NCI-H2081 (cell line): ENCODE measurements at places on chromosomes 2 and 18.

DNA sequence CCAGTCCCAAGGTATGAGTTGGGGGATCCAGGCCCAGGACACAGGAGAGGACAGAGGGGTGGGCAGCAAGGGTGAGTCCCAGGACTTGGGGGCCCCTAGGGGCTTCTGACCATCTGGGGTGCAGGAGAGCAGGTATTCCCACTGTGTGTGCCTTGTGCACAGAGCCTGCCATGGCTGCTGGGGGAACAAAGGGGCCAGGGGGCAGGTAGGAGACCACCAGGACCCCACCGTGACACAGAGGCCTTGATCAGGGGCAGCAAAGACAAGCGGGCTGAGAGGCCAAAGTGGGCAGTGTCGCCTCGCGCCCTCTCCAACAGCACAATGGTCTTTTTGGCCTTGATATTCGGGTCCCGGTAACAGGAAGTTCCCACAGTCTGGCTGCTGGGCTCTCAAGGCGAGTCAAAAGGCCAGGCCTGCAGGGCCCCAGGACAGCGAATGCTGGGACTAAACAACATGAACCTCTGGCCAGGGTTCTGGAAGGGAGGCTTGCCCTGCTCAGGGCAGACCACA, 12.3 kb upstream of the GPR17 start:
- DNase-seq = no peak

DNA sequence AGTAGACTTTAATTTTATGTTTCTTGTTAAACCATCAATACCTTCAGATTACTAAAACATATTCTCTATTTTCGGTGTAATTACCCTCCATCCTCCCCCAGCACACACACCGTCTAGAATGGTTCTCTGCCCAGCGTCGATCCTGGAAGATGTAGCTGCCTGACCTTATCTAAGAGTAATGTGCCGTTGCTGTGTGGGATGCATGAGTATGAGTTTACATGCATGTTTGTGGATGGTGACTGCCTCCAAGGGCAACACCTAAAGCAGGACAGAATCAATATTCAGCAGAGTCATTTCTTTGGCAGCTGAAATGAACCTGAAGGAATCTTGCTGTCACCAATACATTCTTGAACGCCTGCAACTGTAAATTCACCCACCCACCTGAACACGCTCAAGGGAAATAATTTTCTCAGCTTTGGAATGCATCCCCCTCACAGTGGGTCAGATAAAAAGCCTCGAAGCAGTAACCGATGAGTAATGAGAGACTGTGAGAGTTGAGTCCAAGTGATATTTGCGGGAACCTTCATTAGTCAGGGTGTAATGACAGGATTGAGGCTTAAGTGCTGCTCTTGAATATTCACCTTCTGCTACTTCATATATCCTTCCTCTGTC, 155.8 kb upstream of the RND3 start:
- DNase-seq = no peak

DNA sequence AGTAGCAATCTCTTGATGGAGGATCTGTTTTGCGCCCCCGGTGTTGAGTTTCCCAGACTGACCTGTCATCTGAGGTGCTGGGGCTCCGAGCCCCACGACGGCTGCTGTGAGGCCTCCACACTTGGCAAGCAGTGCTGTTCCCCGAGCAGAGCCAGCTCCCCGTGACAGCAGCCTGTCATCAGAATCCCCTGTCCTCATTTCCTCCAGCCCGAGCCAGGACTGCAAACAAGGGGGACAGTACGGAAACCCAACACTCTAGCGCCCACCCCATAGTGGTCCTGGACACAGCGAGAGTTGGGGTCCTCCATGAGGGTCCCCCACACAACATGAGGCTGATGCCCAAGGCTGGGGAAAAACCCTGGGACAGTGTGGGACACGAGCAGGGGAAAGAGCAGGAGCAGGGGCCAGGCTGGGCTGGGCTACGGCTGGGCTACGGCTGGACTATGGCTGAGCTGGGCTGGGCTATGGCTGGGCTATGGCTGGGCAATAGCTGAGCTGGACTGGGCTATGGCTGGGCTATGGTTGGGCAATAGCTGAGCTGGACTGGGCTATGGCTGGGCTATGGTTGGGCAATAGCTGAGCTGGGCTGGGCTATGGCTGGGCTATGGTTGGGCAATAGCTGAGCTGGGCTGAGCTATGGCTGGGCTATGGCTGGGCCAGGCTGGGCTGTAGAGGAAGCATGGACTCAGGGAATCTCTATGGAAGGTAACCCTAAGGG, 1.5 kb upstream of the KLHL30 start:
- DNase-seq = no peak

DNA sequence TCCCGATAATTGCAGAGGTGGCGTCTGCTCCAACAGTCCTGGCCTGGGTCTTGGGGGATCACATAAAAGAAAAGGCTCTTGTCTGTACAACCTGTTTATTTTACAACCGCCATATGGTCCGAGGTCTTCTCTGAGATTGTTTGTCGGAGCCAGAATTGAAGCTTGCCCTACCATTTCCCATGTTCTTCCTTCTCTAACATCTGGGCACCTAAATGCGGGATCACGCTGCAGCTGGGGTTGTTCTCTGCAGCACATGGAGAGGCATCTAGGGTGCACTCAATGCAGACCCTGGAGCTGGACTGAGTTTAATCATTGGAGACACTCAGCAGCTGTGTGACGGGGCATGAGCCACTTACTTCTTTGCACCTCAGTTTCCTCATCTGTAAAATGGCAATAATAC, 107.7 kb downstream of the ACKR3 start:
- DNase-seq = no peak

DNA sequence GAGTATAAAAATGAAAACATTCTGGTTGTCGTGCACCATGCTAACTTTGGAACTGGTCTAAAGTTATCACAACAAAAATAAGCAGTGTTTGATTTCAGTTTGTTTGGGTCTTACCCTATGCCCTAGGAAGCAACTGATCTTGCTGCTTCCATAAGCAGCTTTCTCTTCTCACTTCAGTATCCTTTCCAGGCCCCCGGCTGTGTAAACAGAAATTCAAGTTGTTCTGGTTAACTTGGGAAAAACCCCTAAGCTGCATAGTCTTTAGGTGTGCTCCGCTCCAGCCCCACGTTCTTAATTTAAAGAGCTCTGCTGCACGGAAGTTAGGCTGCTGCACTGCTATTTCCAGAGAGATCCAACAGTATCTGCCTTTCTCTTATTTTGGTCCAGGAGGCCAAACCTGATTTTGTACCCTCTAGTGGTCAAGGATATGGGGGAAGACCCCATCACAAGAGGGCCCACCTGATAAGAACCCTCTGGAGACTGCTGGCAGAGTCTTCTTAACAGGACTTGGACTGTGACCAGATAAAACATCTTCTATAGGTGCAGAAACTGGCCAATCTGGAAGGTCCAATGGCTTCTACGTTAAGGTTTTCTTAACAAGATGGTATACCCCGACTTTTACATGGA, 69.1 kb downstream of the FEZ2 start:
- no peak for DNase-seq

GRCh38 chr2:70425682-70426301, 123.9 kb upstream of the FAM136A start:
- no peak for DNase-seq

DNA sequence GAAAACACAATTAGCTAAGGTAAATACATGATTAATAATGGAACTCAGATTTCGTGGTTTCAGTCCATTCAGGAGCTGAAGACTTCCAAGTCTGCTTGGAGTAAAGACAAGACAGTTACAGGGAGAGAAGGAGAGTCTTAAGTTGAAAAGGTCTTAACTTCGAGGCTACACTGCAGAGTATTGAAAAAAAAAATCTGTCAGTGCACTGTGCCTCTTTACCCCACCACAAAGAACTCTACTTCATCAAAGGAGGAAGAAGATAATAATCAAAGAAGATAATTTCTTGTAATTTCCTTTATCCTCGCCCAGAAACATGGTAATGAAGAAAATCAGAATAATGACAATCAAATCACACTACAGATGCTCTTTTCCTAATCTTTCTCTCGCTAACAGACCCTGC, 75.4 kb downstream of the MEMO1 start:
- DNase-seq = no peak

- no peak for DNase-seq
Observed at GRCh38 chr2:103123516-103123915, 361.7 kb downstream of the TMEM182 start.

DNA sequence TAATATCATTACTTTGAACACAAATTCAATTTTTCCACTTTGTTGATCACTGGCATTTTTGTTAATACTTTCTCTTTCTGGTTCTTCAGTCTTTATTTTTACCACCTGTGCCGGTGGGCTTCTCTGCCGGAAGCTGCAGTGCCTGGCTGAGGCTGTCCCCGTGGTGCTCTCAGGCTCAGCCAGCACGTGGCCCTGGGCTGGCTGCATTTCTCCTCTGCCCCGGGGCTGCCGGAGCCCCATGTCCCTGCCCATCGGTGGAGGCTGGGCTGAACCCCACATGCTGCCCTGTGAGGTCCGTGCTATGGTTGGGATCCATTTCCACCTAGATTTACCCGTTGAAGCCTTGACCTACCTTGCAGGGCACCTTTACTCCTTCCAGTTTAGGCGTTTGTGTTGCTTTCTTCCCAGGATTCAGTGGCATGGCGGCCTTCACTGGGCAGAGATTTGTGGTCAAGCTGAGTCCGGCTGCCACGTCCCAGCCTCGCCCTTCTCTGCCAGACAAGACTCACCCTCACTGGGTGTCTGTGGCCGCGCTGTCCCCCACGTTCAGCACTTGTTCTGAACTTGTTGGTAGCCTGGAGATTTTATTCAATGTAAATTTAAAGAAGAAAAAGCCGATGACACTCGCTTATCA, 12.8 kb upstream of the TMEM18 start:
- no peak for DNase-seq

- no peak for DNase-seq
Observed at GRCh38 chr2:9803023-9803805, 40.1 kb upstream of the TAF1B start.
